ENCODE measurements at places on chromosomes 16 and 17. TPM values are rescaled to one million over a fixed set of nuclear protein-coding genes. Genes with fewer than 3 reads are reported as not detected.

DNA sequence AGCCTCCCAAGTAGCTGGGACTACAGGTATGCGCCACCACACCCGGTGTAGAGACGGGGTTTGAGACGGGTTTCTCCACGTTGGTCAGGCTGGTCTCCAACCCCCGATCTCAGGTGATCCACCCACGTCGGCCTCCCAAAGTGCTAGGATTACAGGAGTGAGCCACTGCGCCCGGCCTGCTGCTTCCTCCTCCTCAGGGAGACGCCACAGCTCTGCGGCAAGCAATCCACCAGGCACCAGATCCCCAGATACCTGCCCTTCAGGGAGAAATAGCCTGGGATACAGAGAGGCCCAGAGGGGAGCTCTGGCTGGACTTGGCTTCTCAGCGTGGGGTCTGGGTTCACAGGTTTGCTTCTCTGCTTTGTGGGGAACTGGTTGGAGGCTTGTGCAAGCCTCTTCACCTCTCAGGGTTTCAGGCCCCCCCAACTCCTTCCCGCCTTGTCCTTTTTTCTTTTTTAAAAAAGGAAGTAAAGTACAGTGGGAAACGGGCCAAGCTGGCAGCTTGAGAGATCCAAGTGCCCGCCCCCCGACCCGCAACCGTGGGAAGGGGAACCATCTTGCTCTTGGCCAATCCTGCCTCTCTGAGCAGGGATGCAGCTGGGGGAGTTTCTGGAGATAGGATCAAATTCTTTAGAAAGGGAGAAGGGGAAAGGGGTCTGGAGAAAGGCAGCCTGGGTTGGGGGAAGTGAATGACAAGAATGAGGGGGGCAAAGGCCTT lies 2.6 kb upstream of the SPHK1 start:
- DNase-seq: no peak

DNA sequence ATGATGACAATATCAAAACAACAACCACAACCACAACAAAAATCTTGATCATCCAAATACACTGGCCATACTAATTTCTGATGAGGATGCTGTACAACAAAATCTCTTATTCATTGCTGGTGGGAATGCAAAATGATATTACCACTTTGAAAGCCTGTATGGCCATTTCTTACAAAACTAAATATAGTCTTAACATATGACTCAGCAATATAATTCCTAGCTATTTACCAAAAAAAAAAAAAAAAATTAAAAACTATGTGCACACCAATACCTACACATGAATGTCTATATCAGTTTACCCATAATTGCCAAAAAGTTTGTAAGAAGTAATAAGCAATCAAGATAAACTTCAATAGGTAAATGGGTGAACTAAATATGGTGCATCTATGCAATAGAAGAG lies 1379.7 kb downstream of the CDH11 start:
- no peak for DNase-seq

DNA sequence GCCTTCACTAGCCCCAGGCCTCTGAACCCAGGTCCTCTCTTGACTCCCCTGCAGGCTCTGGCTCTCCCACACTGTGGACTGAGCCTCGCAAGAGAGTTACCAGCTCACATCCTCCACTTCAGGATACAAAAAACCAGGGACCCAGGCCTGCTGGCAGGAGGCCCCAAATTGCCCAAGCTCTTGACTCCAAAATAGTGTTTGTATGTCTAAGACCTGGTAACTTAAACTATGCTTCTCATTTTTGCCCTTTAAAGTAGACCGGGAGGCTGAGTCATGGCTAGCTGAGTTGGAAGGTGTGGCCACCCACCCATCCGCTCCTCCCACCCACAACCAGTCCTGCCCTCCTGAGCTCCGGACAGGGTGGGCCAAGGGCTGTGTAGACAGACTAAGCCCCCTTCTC lies 250.0 kb downstream of the SOX9 start:
- DNase-seq: no peak

GRCh38 chr17:51455211-51455610 lies 194.9 kb downstream of the UTP18 start:
- no peak for DNase-seq

GRCh38 chr16:80778703-80779102 lies 25.7 kb downstream of the CDYL2 start:
- DNase-seq: no peak

GRCh38 chr16:24430954-24431760 lies 108.2 kb upstream of the RBBP6 start:
- DNase-seq: no peak

DNA sequence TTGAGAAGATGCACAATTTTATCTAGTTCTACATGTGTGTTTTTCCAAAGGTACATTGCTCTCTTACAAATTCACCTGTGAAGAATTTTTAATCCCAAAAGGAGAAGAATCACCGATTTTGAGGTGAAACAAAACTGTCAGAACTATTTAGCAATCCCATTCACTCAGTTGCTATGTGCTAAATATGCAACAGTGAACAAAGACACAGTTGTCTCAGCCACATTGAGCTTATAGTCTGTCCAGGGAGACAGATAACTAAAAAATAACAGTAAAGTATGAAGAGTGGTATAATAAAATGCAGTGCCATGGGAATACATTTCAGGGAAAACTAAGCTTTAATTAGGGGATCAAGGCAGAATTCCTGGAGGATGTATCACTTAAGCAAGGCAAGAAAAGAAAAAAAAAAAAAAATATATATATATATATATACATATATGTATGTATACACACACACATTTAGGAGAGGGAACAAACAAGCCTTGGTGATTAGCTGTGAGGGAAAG lies 110.4 kb downstream of the SPAG9 start:
- DNase-seq: no peak

GRCh38 chr16:83898463-83899271 lies at the start of gene MLYCD:
Gene MLYCD, plus strand, starts transcription at chr16:83899115. Its CDS starts 30 bp downstream, at chr16:83899145.
- DNase-seq: peak; percentile 60

DNA sequence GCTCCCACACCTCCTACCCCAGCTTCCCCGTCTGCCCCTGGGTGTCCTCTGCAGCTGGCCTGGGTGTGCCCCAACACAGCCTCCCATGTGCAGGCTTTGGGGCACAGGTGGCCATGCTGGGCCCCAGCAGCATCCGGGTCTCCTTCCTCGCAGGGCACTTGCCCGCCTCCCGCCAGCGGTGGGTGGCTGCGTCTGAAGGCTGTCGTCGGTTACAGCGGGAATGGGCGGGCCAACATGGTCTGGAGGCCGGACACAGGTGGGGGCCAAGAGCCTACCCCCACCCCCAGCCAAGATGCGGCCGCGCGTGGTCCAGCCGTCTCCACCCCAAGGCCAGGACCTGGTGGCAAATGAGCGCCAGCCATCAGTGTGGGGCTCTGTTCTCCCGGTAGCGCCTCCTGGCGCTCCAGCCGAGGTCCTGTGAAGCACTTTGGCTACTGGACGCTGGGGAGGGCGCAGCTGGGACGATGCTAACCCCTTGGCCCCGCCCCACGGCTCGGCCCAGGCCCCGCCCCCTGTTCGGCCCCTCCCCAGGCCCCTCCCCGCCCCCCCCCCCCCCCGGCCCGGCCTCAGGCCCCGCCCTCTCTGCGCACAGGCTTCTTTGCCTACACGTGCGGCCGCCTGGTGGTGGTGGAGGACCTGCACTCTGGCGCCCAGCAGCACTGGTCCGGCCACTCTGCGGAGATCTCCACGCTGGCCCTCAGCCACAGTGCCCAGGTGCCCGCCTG lies 7.3 kb upstream of the RHOT2 start:
- DNase-seq: no peak

GRCh38 chr16:23333034-23333579 lies 31.0 kb downstream of the SCNN1B start:
- DNase-seq: no peak

- no peak for DNase-seq
Measured at GRCh38 chr16:47250983-47251382, 107.2 kb upstream of the NETO2 start.

- DNase-seq: no peak
Measured at GRCh38 chr17:35467824-35468223, 19.3 kb upstream of the SLFN13 start.

DNA sequence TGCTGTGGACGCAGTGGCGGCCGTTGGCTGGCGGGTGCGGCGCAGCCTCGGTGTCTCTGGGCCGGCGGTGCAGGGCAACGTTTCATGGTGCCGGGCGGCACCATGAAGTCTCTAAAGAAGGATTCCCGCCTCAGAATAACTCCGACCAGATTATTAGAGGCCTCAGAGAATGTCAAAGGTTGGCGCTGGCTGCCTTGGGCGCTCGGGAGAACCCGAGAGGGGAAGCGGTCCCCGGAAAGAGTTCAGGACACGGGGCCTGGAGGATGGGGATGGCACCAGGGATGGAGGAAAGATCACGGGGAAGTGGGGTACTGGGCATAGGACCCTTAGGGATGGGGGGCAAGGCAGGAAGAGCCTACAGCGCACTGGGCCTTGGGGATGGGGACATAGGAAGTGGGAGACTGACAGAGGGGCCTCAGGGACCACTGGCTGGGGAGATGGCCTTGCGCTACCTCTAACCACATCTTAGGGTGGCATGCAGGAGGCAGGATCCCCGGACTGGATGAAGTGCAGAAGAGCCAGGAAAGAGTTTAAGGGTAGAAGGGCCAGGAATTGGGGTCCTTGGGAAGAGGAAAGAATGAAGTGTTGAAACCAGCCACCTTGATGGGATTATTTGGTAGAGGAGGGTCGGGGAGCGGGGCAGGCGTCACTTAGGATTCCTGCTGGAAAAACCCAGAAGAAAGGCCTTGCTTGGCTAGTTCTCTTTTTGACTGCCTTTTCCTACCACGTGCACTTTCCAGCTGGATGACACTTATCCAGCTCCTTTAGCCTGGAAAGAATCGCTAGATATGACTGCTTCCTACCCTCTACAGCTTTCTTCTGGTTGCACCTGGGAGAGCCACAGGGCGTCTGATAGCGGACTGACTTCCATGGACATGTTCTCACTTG lies 578 bp downstream of the MYCBPAP start:
- DNase-seq: no peak

GRCh38 chr16:84141143-84141670 lies 3.8 kb downstream of the HSDL1 start:
- no peak for DNase-seq

DNA sequence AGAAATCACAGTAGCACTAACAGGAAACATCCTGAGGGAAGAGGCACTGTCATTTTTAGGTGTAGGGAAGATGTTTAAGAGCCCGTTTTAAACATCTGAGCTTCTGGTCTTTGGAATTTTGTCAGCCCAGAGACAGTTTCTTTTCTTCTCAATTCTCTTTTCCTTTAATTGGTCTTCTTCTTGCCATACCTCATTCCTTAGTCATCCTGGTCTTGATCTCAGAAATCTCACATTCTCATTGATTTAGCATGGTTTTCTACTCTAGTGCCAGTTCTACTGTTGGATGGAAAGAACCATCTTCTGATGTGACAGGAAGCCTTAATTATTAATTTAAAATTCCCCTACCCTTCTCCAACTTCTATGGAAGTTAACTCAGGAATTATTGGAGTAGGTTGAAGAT lies 25.4 kb downstream of the BMERB1 start:
- no peak for DNase-seq

DNA sequence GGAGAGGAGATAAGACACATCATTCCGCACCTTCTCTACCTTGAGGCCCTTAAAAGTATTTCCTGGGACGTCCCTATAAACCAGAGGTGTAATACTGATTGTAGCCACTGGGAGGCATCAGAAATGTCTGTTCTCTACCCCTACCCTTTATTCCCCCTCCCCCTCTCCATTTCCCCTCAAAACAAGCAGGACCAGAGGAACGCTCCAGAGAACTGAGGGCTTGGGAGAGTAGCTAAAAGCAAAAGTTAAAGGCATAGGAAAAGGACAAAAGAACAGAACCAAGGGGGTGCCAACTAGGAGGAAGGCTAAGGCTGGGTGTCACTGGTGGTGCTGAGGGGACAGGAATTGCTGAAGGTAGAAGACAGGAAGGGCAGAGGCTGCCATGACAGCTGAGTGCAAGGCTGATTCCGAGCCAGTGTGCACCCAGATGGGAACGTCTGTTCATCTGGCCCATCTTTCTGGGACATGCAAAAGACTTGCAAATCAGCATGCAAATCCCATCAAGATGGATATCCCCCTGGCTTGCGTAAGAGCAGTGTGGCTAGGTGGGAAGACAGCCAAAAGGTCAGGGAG lies 6.7 kb downstream of the CAMTA2 start:
- DNase-seq: no peak

- no peak for DNase-seq
Measured at GRCh38 chr17:15516150-15516549, 47.1 kb downstream of the TVP23C start.

DNA sequence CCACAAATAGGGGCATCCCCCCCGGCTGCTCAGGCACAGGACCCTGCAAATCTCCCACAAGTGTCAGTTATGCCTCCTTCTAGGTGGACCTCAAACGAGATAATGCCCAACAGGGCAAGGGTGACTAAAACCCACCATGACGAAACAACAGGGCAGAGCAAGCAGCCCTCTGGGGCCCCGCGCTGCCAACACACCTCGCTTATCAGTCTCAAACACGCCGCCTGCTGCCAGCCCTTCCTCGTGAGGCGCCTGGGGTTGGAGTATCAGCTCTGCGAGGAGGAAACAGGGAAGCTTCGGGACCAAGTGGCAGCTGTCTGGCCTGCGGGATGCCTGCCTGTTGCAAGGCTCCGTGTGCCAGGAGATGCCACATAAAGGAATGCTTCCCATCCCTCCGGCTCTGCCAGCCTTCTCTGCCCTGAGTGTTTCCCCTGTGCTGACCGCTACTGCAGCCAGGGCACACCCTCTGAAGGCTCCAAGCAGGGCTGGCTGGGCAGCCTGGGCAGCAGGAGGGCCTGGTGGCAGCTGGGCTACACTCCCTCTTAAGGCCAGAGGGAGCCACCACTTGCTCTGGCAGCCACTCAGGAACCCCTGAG lies 2.5 kb downstream of the SMIM5 start:
- DNase-seq: no peak

DNA sequence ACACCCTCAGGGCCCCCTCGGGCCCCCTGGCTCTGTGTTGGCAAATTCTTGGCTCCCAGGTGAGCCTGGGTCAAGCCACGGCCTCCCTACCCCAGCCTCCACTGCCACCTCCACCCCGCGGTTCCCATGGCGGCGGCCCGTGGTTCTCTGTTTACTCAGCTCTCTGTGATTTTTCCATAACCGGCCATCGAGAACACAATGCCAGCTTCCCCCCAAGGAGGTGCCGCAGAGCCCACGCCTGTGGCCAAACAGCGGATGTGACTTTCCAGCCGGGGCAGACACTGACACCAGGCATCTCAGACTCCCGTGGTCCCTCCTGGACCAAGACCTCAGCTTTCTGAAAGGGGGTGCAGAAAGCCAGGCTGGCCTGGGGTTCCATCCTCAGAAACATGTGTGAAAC lies 21.6 kb upstream of the ATP2A3 start:
- no peak for DNase-seq

- DNase-seq: no peak
Measured at GRCh38 chr16:19689342-19689741, 28.7 kb downstream of the KNOP1 start.

Gene KCNAB3
- polyA plus RNA-seq: 16.1 TPM

Gene ASGR1
- 6.1 TPM for polyA plus RNA-seq

Gene BAIAP3
- 4.2 TPM for polyA plus RNA-seq

Gene PRSS8
- polyA plus RNA-seq: 2.1 TPM

Gene GLP2R
- polyA plus RNA-seq: not detected

Gene TBX21
- 0.17 TPM for polyA plus RNA-seq

Gene MAFG
- polyA plus RNA-seq: 10.2 TPM

Gene GHDC
- 17.3 TPM for polyA plus RNA-seq

Gene PIRT
- polyA plus RNA-seq: 0.08 TPM

Gene NEURL4
- polyA plus RNA-seq: 25.7 TPM
